ENCODE measurements at places on chromosomes 3 and 15. TPM values are rescaled to one million over a fixed set of nuclear protein-coding genes. Genes with fewer than 3 reads are reported as not detected.

GRCh38 chr3:123344175-123344906 lies 104.5 kb downstream of the ADCY5 start:
- DNase-seq: no peak

DNA sequence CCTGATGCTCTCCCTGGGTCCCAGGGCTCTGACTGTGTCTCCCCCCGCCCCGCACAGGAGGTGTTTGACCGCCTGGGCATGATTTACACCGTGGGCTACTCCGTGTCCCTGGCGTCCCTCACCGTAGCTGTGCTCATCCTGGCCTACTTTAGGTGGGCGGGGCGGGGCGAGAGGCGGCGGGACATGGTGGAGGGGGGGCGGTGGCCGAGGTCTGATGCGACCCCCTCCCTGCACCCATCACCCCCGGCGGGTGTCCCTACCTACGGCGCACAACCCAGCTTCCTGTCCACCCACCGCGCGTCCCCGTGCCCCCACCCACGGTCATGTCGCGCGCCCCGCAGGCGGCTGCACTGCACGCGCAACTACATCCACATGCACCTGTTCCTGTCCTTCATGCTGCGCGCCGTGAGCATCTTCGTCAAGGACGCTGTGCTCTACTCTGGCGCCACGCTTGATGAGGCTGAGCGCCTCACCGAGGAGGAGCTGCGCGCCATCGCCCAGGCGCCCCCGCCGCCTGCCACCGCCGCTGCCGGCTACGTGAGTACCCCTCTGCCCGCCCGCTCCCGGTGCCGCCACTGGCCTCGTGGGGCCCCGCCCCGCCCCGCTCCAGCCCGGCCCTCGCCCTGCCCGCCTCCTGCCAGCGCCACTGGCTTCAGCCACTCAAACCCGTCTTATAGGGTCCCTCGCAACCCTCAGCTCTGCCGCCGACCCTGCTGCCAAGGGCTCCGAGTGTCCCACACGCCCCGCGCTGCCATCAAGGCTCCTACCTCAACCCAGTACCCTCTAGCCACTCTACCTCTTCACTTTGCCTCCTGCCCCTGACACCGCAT lies 21.0 kb downstream of the PTH1R start:
- DNase-seq: no peak

GRCh38 chr3:149527531-149528339 lies 53.2 kb downstream of the TM4SF4 start:
- DNase-seq: no peak

Gene UROC1
- not detected for total RNA-seq

Gene BFSP2
- total RNA-seq: not detected

DNA sequence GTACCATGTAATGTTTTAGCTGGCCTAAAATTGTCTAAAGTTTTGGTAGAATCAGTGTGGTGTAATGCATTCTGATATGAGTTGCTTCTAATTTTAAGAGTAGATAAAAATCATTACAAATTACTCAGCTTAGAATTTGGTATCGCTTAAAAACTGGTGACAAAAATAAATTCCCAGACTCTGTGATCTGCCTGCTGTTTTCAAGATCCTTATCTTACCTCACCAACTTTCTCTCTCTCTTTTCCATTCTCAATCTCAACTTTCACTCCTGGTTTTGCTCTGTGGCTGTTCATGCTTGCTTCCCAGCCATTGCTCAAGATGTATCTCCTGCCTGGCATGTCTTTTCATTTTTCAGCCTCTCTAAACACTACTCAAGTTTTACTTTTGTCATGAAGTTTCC lies 45.7 kb downstream of the TCF12 start:
- no peak for DNase-seq

- DNase-seq: no peak
Observed at GRCh38 chr3:112638327-112639020, 2.5 kb downstream of the CCDC80 start.

Gene CEP19
- total RNA-seq: 2.5 TPM

Gene PLSCR5
- not detected for total RNA-seq

Gene CAMKV
- 2.1 TPM for total RNA-seq

Gene ANKRD34C
- total RNA-seq: not detected

GRCh38 chr15:82146990-82147461 lies 101.2 kb upstream of the MEX3B start:
- DNase-seq: no peak

DNA sequence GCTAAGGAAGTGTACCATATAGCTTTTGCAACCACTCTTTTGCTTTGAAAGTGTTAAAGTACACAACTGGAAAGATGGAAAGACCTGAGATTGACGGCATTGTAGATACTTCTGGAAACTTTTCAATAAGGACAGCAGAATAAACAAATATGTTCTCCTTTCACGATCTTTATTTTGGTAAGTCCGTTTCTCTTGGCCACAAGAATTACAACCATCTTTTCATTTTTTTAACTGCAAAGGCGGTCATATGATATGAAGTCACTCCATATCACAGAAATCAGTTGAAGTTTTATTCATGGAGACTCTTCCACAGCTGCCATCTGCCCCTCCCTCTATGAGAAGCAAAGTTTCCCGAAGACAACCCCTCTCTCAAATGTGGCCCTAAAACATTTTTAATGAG lies 303.4 kb upstream of the ICE2 start:
- DNase-seq: no peak

GRCh38 chr3:175356899-175357324 lies 497.8 kb downstream of the NAALADL2 start:
- no peak for DNase-seq

GRCh38 chr15:62060896-62061280 lies 641 bp upstream of the VPS13C start:
- no peak for DNase-seq

- DNase-seq: no peak
Observed at GRCh38 chr3:114903213-114903612, 243.9 kb downstream of the ZBTB20 start.

- no peak for DNase-seq
Observed at GRCh38 chr3:7205535-7205934, 344.6 kb downstream of the GRM7 start.

Gene PROS1
- 12.4 TPM for total RNA-seq

Gene CCDC12
- total RNA-seq: 62.3 TPM

Gene CPB1
- total RNA-seq: not detected

Gene NPRL2
- 31.6 TPM for total RNA-seq

Gene FRMD5
- 7.8 TPM for total RNA-seq

DNA sequence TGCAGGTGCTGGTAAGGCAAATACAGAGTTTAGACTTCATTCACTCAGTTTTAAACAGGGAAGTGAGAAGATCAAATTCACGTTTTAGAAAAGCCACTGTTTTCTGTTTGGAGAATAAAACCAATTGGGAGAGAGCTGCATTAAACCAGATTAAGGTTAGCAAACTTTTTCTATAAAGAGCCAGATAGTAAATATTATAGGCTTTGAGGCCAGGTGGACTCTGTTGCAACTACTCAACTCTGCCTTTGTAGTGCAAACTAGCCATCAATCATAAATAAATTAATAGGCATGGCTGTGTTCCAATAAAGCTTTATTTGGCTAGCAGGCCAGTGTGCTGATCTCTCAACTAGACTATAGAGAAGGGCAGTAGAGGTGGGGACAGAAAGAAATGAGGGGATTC lies 33.5 kb downstream of the SUCLG2 start:
- no peak for DNase-seq

Gene ERICH6
- not detected for total RNA-seq

Gene C3orf49
- total RNA-seq: not detected

DNA sequence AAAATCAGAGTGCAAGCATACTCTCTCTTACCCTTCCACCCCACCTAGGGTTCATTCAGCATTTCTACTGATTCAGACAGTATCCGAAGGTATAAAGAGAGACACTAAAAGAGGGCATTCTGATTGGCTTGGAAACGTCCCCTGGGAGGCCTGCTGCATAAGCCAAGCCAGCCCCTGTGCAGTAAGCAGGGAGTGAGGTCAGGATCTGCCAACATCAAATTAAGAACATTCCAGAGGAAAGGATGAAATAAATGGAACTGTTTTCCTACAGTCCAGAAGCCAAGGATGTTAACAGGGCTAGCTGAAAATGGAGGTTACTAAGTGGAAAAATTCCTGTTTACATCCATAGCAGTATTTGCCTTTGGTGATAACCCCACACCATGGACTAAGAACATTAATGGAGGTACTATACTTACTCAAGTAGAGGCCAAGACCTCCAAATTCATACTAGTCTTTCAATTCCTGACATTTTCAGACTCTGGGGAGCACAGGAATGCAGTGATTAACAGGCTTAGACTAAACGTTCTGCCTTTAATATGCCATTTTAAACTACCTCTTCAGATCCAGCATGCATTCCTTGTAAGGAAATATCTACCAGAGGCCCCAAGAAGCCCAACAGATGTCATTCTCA lies 34.5 kb downstream of the NPTN start:
- no peak for DNase-seq

DNA sequence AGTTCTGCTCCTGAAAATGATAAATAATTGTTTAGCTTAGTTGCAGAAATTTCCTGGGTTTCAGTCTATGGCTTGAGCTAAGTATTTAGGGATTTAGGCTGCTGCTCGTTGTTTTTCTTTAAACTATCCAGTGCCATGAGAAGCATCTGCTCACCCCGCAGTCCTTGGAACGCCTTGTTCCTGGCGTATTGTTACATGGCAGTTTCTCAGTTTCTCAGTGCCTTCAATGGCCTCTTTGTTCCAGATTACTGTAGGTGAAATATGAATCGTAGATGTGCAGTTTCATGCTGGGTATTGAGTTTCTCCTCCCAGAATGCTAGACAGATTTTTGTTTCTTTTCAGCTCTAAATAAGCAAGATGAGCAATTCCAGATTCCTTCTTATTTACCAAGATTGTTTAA lies 269.5 kb upstream of the GBE1 start:
- DNase-seq: no peak

GRCh38 chr3:184907681-184908649 lies 96.0 kb downstream of the VPS8 start:
- no peak for DNase-seq

GRCh38 chr3:65412588-65412987 lies 626.1 kb downstream of the MAGI1 start:
- DNase-seq: no peak

GRCh38 chr3:8581806-8582445 lies 62.7 kb downstream of the SSUH2 start:
- DNase-seq: no peak

Gene DLL4
- total RNA-seq: 6.2 TPM

DNA sequence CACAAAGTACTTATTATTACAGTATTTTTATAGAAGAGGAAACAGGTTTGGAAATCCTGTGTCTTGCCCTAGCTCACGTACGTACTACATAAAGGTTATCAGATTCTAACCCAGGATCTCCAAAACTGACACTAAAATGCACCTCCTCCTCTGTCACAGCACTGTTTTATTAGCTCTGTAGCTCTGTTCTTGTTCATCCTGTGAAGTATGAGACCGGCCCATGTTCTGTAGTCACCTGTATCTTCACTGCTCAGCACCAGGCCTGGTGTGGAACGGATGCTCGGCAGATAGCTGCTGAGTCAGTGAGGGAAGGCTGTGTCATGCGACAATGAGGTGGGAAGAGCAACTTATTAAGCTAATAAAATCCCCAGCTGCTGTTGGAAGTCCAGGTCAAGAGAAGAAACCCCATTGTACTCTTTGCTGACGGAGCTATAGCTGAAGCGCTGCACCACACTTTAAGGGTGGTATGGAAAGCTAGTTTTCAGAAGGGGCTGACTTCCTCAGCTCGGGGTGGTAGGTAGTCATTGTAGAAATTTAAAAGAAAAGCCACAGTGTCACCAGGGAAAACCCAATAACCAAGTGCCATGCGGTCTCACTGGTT lies 22.8 kb downstream of the BCL2A1 start:
- DNase-seq: no peak

DNA sequence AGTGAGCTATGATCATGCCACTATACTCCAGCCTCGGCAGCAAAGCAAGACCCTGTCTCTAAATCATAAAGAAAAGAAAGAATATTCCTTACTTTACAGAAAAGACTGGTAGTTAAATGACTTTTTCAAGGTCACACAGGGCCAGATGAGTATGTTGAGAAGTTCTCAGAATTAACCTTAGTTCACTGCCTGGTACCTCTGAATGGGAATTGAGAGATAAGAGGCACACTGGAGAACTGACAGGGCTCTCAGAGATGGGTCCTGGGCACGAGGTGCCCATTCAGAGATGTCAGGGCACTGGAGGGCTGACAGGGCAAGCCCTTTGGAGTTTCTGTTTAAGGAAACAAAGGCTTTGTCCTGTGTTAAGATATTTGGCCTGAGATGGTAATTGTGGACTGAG lies 157.7 kb downstream of the PDE8A start:
- no peak for DNase-seq

Gene TIGIT
- total RNA-seq: not detected

DNA sequence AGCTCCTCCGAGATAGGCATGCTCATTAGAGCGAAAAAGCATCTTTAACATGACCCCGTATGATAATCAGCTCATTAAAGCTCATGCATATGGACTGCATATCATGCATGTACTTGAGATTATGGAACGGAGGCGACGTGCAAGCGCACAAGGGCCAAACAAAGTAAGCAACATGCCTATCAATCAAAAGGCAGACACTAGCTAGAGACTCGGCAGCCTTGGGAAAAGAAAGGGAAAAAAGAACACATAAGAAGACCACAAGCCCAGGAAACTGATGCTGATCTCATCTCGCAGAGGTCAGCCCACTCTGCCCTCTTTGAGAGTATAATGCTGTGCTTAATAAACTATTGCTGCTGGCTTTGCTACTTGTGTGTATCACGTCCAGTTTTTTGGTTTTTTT lies 2.6 kb upstream of the ACOX2 start:
- no peak for DNase-seq

Gene RGMA
- total RNA-seq: 11.8 TPM

DNA sequence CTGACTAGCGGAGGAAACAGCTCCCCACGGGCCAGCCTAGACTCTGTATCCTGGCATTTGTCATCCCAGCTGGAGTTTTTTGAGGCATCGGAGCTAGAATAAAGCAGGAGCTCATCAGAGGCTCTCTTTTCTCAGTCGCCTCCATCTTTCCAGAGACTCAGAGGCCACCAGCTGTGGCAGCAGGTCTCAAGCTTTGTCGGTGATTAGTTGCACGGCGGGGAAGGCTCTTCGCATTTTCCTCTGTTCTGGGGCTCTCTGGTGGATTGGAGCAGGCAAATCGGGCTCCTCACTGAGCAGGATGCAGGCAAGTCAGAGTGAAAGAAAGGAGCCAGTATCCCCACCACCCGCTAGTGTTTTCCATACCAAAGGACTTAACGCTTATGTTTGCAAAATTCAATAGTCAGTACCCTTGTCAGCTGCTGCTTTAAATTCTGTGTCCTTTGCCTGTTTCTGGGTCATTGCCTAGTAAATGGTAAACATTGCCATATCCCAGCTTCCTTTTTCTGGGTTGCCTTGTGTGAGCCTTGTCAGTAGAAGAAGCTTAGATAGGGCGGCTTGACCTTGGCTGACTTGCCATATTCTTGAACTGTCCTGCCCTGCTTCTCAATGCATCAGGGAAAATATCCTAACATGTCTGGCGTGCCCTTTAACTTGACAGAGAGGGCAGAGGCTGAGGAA lies 127.1 kb downstream of the PTPRG start:
- DNase-seq: no peak

Gene SLC12A1
- not detected for total RNA-seq

DNA sequence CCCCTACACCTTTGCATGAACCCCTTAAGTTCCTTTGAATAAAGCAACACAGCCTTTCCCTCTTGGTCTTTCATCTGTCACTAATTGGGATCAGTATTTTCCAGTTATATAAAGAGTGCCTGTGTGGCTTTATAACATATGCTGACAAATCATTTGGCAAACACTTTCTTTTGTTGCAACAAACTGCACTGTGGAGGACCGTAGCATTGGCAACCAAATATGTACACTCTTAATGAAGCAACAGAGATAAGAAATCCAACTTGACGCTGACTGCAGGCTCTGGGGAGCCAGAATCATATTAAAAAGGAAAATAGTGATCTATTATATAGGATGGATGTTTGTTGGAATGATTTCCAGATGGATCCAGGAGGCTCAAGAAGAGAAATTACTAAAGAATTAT lies 120.1 kb upstream of the PRICKLE2 start:
- no peak for DNase-seq

Data from progenitor cell of endocrine pancreas (in vitro differentiated cells).